ENCODE measurements at places on chromosomes 13 and 19.

GRCh38 chr13:57823704-57824103, 192.2 kb downstream of the PCDH17 start:
- no peak for DNase-seq

DNA sequence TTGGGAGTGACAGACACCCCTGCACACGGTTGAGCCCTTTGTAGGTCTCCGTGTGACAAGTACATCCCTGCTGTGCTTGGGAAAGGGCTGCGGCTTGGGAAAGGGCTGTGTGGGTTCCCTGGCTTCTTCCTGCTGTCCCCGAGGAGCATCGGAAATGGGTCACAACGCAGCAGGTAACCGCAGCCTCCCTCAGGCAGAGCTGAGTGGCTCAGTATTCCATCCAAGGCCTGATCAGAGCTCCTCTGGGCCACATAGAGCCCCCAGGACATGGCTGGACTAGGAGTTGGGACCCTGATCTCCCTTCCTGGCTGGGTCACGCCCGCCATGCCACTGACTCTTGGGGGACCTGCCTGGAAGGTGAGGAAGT, 16.3 kb downstream of the TECR start:
- peak; percentile 95 for DNase-seq

DNA sequence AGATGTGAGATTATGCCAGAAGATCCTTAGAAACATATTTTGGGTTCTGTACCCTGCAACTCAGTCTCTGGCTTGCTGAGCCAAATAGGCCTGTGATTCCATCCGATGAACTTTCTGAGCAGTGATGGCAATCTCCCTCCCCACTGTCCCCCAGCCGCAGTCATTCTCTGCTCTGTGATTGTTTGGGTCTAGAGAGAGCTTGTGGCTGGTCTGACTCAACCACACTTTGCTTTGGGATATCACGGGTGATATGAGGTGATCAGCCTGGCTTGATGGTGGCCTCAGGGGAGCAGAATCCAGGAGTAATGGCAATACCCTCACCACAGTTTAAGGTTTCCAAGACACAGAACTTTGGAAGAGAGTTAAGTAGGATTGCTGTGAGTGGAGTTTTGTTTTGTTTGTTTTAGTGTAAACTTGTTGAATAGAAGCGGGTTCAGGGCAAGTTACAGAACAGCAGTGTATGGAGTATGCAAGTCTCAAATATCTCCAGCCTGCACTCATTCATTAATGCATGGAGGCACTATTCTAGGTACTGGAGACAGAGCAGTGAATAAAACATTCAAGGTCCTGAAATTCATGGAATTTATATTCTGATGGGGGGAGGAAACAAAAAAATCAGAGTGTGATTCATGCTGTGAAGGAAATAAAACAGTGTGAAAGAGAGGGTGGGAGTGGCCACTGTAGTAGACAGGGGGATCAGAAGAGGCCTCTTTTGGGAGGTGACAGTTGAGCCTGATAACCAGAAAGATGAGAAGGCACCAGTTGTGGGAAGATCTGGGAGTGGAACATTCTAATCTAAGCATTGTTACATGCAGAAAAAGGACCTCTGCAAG, 5.3 kb downstream of the SAMD4B start:
- no peak for DNase-seq

DNA sequence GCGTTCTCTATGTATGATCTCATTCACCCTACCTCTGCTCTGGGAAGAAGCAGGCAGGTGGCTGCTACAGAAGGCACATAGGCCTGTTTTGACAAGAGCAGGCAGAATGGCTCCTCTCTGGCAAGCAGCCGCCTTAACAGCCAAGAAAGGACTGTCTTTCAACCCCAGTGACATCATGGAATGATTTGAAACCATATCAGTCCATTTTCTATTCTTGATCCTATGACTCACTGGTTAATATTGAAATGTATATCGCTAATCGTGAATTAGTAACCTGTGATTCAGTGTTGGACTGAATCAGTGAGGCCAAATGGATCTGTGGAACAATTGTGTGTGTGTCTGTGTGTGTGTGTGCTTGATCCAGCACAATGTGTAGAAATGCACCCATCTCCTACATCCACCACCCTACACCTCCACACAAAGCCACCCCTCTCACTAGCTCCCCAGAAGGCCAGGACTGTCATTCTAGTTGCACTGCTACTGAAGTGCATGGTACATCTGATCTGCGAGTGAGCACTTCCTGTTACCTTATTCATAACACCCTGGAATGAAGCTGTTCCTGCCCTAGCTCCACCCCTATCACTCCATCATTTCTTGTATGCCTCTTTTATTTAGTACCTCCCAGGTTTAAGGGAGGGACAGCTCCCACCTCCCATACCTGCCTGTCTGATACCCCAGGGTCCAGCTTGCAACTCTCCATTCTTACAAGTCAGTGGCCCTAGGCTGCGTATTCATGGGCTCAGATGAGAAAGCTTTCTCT, 460.0 kb downstream of the FOXO1 start:
- no peak for DNase-seq

- no peak for DNase-seq
These were observed 3.6 kb downstream of the PCDH8 start for GRCh38 chr13:52844836-52845235.

GRCh38 chr13:79468402-79468801, 12.6 kb upstream of the NDFIP2 start:
- DNase-seq = no peak

- DNase-seq = no peak
These were observed 6.1 kb upstream of the ERVV-1 start for GRCh38 chr19:53007606-53008005.

GRCh38 chr13:80840316-80840976, 499.5 kb upstream of the SPRY2 start:
- no peak for DNase-seq
